ENCODE measurements at places on chromosomes 5 and 9.

DNA sequence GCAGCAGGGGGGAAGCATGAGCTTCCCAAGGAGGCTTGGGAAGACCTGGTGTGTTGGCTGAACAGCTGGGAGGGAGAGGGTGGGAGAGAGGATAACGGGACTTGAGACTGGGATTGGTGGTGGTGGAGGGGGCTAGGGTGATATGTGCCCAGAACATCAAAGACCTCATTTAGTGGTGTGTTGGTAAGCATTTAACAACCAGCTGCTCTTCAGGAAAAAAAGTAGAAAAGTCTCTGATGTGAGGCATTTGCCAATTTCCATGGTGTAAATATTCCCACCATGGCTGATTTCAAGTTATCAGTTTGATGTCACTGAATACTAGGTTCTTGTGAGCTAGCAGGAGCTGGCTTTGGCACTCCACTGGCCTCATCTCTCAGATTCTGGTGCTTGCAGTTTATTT lies 170.8 kb downstream of the MACROH2A1 start:
- DNase-seq: peak; percentile 34

DNA sequence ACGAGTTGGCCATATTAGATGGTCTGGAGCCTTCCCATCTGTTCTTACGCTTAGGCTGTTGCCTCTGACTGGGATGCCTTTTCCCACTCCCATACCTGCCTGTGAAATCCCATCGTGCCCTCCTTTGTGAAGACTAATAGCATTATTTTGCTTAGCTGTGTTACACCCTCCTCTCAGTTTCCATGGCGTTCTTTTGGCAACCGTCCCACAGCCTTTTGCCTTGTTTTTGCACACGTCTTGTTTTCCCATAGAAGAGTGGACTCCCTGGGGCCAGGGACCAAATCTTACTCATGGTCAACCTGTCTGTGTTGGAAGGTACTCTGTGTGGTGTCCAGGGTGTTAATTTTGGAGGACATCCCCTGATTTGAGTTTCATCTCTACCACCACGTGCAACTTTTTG lies 242.1 kb downstream of the HSPA4 start:
- peak; percentile 47 for DNase-seq

DNA sequence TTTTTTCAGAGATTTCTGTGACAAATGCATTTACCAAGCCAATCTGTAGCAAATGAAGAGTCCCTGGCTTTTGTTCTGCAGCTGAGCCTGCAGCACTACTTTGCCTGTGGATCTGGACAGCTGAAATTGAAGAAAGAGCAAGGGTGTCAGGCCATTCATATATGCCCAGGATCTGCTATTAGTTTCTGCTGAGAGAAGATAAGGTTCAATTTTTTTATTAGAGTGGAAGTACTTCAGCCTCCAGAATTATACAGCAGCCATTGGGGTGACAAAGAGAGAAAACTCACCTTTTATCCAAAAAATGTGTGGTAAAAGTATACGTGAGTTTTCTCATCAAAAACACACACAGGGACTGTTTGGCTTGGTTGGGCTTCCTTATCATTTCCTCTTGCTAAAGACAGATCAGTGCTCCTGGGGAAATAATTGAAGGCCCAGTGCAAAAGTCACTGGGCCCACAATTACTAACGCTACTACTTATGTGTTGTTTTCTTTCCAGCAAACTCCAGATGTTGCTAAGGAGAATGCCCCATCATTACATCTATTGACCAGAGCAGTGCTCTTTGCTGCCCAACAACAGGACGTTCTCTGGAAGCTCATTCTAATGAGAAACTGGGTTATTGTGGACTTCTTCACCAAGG lies 138.6 kb downstream of the CEMIP2 start:
- no peak for DNase-seq

DNA sequence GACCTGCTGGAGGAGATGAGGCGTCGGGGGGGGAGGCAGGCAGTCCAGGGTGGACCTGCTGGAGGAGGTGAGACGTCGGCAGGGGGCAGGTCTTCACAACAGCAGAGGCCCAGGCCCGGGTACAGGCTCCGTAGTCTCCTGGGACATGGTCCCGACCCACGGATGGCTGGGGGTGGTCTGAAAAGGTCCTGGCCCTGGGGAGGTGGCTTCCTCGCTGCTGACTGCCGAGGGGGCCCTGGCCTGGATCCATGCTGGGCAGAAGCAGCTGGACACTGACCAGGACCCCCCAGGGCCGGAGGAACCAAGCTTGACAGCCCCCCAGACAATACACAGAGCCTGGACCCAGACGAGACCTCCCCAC lies 8.5 kb downstream of the EGFL7 start:
- no peak for DNase-seq

- DNase-seq: no peak
Measured at GRCh38 chr5:140398379-140398811, 3.2 kb upstream of the ANKHD1 start.

DNA sequence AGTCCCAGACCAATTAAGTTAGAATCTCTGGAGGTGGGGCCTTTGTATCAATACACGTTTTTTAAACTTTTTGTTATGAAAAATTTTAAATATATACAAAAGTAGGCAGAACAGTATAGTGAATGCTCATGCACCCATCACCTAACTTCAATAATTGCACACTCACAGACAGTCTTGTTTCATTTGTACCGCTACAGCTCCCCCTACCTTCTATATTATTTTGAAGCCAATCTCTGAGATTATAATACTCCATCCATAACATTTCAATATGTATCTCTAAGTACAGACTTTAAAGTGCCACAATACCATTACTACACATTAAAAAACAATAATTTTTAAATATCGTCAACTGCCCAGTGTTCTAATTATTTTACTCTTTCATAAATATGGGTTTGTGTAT lies 32.9 kb downstream of the ISL1 start:
- no peak for DNase-seq

GRCh38 chr5:27479859-27480258 lies 441.5 kb upstream of the CDH9 start:
- DNase-seq: no peak

DNA sequence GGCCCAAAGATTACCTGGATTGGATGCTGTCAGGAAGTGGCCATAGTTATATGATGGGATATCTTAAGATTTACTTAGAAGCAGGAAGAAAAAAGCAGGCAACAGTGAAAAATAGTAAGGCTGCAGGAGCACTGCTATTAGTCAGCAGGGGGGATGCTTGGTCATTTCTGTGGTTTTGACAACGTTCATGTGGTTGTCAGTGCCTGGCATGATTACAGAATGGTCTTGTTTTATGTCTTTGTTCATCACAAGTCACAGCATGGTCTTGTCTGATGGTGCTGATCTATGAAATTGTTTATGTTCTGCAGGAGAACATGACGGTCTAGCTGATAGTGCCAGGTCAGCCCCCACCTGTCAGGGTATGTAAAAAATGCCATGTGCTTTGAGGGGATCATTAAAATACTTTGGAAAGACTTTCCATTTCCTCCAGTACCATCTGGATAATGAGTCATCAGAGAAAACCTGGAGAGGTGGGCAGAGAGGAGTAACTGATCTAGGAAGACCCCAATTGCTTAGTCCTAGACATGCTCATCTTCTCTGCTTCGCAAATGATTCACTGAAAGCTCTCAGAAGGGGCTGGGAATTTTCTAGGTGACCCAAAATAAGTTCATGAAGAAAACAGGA lies 48.5 kb downstream of the PLGRKT start:
- no peak for DNase-seq

All from NCI-H82 (cell line).